ENCODE measurements at places on chromosomes 2 and 18.

DNA sequence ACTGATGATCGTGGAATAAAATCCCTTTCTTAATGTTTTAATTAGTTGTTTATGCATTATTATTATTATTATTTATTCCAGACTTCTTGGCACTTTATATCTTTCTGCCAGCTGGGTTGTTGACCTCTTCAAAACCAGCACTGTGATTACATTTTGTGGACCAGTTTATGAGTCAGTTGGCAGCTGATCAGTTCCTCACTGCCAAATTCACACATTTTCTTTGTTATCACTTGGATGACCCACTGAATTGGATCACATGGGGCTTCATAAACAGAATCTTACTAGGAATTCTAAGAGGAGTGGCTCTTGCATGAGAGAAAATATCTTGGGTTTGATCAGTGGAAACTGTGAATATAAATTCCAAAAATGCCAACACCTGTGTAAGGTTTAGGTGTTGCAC, 321.8 kb upstream of the SPRED2 start:
- no peak for DNase-seq

GRCh38 chr18:3972291-3972930, 482.7 kb downstream of the DLGAP1 start:
- DNase-seq, result no peak

- no peak for DNase-seq
These were observed 3.7 kb upstream of the CRIM1 start for GRCh38 chr2:36351736-36352349.

DNA sequence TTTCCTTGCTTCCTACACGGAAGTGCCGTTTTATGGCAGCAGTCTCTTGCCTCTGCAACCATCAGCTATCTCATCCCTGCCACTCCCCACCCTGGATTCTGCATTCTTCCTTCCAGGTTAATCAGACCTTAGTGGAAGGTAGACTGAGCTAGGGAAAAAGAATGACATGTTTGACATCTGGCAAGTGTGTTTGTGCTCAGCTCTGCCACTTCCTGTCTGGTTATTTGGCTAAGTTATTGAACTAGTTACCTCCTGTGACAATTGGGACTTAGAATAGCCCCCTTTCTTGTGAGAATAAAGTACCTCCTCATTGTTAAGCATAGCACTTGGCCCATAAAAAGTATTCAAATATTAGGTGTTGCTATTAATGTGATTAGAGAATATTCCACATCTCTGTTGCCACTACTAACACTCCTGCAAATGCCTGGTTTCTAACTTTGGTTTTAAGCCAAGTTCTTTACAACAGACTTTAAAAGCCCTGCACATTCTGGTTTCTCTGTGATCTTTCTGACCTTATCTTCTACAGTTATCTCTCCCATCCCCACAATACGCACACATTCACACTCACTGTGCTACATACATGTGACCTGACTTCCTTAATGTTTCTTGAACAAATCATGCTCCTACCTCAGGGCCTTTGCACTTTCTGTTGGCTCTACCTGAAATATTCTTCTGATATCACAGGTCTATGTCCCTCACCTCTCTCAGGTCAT, 10.8 kb upstream of the MAPRE2 start:
- DNase-seq, result no peak

- no peak for DNase-seq
These were observed 187.0 kb downstream of the AGPS start for GRCh38 chr2:177579486-177580036.

DNA sequence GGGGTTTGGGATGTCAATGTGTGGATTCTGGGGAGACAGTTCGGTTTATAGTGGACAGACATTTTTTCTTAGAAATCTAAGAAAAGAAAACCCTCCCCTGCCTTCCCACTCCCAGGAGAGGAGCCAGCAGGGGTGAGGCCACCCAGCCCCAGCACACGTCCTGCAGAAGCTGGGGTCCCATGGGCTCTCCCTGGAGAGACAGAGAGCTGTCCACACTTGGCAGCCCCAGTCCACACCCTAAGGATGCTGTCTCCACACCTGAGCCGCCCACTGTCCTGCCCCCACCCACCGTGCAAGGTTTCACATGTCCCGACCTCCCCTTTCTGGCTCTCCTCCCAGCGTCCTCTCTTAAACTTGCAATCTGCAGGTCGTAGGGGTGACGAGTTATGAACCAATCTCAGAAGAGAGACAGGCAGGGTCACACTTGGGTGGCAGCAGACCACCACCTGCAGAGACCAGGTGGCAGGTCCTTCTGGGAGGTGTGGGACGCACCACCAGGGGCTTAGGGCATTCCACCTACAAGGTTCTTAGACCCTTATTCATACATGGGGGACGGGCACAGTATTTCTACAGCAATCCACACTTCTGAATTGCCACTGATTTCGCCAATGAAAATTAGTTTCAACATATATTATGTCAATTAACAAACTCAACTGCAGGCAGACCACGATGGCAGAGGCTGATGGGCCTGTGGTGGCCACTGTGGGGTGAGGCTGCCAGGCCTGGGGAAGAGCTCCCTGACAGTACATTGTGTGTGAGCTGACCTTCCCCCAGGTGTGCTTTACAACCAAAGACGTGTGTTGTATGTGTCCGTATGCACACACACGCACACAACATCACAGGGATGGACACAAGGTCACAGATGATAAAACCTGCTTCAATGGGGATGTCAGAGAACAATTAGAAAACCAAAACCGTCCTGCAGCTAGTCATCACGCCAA, 158.5 kb downstream of the TPO start:
- DNase-seq, result no peak

DNA sequence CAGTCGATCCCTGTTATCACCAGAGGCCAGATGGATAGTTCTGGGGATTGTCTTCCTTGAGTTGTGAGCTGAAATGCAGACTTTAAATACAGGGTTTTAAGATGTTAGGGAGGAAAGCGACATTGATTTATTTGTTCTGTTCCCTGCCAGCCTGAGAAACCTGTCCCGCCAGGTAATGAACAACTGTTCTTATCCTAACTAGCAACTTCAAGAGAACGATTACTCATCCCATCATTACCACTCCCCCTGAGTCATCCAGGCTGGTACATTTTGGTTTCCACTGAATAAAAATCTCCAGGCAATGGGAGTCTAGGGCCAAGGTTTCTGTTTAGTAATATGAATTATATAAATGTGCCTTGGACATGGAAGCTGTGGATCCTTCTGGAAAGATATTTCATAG, 131.2 kb downstream of the LYPD6B start:
- DNase-seq, result no peak

DNA sequence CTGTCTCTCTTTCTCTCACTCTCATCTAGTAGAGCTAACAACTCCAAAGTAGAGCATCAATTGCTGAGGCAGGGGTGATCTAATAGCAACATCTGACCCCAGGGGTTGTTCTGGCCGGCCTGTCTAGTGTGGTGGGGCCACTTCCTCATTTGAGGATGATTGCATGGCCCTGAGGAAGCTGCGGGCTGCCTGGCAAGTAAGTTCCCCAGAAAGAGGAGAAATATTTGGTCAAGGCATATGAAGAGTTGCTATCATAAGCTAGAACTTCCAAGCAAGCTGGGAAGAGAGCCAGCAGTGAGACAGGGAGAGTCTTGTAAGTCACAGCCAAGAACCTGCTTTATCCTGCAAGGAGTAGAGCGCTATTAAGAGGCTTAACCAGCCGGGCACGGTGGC, 50.8 kb upstream of the TMEM87B start:
- DNase-seq, result no peak

DNA sequence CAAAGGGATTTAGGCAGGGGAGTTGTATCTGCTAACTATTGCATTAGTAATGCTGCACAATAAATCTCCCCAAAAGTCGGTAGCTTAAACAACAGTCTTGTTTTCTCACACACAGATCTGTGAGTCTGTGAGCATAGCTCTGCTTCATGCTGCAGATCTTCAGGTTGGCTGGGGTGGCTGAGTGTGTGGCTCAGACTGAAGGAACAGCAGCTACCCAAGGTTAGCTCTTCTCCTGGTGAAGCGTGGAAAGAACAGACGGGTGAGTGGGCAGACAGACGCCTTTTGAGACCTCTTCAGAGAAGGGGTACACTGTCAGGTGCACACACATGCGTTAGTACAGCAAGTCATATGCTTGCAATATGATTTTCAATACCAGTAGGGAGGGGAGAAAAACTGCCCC, 3.9 kb upstream of the CCDC85A start:
- DNase-seq, result no peak

GRCh38 chr2:127511090-127511695, 15.1 kb downstream of the IWS1 start:
- DNase-seq, result no peak

DNA sequence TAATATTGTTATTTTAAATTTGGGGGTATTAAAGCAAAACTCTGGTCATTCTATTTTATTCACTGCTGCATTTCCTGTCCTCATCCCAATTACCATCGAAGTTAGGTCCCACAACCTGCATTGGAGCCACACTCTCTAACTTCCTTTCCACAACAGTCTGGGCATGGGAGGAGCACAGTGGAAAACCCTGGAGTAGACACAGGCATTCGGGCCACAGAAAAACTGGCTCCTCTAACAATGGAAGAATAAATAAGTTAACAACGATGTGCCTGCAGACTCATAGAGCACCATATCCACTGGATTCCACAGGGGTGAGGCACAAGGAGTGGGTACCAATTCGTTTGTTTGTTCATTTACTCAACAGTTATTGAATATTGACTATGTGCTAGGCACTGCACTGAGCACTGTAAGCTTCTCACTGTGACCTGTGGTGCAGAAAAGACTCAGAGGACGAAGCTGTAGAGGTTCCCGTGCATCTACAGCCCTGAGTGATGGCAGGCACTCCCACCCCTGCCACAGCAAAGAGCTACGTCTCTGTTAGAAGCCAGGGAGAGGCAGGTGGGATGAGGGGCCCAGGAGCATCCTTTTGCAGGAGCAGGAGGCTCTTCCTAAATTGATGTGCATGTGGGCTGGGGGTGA, 154.2 kb upstream of the PGAP1 start:
- no peak for DNase-seq

Data from stimulated activated CD8-positive, alpha-beta memory T cell treated with anti-CD3 and anti-CD28 coated beads, Interleukin-4, amount 100 ng/mL, for 1 hour (primary cell).